ENCODE measurements at places on chromosomes 11 and 22. TPM values are rescaled to one million over a fixed set of nuclear protein-coding genes. Genes with fewer than 3 reads are reported as not detected.

- no peak overlapping the region for H3K27ac ChIP-seq
- H3K4me3 ChIP-seq, result no peak overlapping the region
- DNase-seq, result no peak
- no peaks in the 10 kb centered on the region for H3K27me3 ChIP-seq
- no peaks in the 10 kb centered on the region for H3K4me1 ChIP-seq
- H3K36me3 ChIP-seq, result no peaks in the 10 kb centered on the region
Observed at GRCh38 chr11:1218788-1219445, 3.9 kb upstream of the MUC5B start.

GRCh38 chr11:110493346-110493745 lies 63.6 kb downstream of the FDX1 start:
- H3K27me3 ChIP-seq, result no peaks in the 10 kb centered on the region
- H3K4me1 ChIP-seq, result no peaks in the 10 kb centered on the region
- no peak for DNase-seq

DNA sequence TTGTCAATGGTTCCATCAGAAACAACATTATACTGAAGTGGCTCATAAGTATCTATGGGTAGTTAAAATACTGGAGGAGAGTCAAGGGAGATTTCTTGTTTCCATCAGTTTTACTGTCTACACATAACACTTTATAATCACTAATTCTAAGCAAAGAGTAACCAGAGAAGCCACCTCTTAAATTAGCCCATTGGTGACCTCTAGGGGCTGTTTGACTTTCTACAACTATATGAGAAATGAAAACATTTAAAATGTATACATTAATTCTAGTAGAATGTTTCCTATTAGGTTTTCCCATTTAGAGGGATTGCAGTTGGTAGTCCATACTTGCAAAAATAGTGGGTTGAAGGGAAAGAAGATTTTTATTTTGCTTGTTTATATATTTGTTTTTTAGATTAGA lies 504.3 kb downstream of the FAM181B start:
- peak; percentile 7 for DNase-seq
- H3K4me3 ChIP-seq, result no peak overlapping the region
- no peaks in the 10 kb centered on the region for H3K4me1 ChIP-seq
- no peaks in the 10 kb centered on the region for H3K36me3 ChIP-seq
- H3K27ac ChIP-seq, result no peak overlapping the region
- H3K27me3 ChIP-seq, result no peaks in the 10 kb centered on the region

DNA sequence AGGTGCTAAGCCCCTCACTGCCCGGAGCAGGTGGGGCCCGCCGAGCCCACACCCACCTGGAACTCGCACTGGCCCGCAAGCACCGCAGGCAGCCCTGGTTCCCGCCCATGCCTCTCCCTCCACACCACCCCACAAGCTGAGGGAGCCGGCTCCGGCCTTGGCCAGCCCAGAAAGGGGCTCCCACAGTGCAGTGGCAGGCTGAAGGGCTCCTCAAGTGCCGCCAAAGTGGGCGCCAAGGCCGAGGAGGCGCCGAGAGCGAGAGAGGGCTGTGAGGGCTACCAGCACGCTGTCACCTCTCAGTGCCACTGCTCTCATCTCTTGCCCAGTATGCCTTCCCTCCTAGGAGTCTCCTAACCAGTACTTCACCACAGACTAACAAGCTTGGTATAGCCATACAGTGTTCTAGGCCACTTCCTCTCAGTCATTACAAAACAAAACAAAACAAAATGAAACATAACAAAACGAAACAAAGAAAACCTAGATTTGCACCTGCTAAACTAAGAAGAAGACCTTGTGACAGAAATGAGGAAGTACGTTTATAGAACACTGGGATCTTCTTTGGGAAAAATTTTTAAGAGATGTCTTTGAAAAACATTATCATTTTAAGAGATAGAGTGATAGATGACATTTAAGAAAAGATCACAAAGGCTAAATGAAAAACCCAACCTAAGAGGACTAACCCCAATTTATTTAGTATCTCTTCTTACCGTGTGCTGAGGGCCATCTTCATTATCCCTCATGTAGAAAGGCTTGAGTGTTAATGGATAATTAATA lies 47.7 kb upstream of the GAB2 start:
- peaks cover 5% of the 10 kb centered on the region for H3K4me1 ChIP-seq
- DNase-seq, result peak; percentile 55
- peak overlapping the region; percentile 3 for H3K27ac ChIP-seq
- no peak overlapping the region for H3K4me3 ChIP-seq
- H3K36me3 ChIP-seq, result no peaks in the 10 kb centered on the region

DNA sequence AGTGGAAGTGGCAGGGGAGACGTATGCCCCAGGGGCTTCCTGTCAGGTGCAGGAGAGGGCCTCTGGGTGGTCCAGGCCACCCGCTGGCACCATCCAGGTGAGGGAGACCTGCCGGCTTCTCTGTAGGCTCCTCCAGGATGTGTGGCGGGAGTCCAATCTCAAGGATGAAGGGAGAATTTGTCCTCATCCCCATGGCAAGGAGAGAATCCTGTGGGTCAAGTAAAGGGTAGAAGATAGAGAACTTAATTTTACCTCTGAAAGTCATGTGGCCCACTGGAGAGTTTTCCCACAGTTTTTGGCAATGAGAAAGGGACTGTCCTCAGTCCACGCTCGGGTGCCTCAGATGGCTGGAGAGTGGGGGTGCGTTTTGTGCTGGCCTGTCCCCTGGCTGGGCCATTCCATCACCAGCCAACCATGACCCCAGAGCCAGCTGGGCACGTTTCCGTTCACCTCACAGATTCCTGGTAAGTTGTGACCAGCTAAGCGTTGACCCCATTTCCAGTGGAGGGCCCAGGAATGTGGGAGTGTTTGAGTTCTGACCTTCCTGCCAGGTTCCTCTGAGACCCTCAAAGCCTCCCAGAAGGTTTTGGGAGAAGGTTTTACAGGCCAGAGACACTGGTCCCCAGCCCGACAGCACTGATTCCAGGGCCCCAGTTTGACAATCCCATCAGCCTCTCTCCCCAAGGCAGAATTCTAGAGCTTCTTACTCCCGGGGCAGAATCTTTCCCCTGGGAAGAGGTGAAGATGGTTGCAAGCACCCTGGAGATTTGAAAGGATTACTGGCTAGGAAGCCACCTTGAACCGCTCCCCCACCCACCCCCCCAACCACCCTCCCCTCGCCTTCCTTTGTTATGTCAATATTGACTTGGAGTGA lies 2.6 kb downstream of the OVOL1 start:
- no peak for DNase-seq
- H3K27me3 ChIP-seq, result peaks cover 12% of the 10 kb centered on the region
- no peak overlapping the region for H3K27ac ChIP-seq

GRCh38 chr22:49367041-49367697 lies 460.5 kb downstream of the BRD1 start:
- no peak for DNase-seq
- H3K4me1 ChIP-seq, result no peaks in the 10 kb centered on the region

GRCh38 chr11:12503039-12503484 lies 125.7 kb downstream of the PARVA start:
- H3K27me3 ChIP-seq, result no peaks in the 10 kb centered on the region
- H3K27ac ChIP-seq, result no peak overlapping the region

The PTPRCAP gene
- total RNA-seq, result 149 TPM

Data from naive thymus-derived CD4-positive, alpha-beta T cell (primary cell).